Stimulated activated CD4-positive, alpha-beta T cell treated with anti-CD3 and anti-CD28 coated beads, Interleukin-1b, Interleukin-23, amount 100 ng/mL, for 1 hour (primary cell): ENCODE measurements at places on chromosomes 1 and 21.

DNA sequence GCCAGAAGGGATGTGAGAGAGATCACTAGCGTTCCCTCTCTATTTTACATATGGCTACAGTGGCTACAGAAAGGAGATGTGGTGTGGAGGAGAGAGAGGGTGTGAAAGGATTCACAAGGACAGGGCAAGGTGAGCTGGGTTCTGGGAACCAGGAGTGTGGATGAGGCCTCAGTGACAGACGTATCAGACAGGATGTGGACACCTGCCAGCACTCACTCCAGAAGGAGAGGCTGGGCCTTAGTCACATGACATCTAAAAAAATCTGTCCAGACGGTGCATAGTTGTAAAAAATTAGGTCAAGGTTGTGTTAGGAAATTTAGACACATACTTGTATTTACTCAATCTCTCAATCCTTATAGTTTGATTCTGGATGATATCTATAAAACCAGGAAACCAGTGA is 10.6 kb downstream of the TRIM67 start:
- DNase-seq: no peak

DNA sequence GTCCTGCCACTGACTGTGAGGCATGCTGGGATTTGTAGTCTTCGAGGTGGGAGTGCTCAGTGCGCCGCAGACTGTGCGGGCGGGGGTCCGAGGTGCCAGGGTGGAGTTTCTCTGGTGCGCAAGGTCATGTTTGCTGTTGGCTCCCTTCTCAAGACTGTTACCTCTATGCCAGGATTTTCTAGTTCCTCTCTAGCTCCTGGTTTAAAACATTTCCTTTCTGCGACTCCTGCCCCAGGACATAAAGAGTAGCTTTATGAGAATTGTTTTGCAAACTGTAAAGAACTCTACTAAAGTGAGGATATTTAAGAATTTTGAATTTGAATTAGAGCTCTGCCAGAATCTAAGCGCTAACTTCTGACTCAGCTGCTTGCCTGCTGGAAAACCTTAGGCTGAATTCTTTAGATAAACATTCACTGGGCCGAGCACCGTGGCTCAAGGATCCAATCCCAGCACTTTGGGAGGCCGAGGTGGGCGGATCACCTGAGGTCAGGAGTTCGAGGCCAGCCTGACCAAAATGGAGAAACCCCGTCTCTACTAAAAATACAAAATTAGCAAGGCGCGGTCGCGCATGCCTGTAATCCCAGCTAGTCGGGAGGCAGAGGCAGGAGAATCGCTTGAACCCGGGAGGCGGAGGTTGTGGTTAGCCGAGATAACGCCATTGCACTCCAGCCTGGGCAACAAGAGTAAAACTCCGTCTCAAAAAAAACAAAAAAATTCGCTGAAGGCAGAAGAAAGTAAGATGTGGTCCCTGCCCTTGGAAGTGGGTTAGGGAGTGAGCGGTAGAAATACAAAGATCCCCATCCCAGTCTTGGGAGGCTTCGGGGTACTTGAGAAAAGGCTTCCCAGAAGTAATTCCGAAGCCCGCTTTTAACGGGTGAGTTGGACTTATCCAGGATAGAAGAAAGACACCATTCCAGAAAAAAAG is 992 bp upstream of the USP48 start:
- no peak for DNase-seq

GRCh38 chr1:3402258-3403010 is 52.0 kb upstream of the ARHGEF16 start:
- DNase-seq: no peak

GRCh38 chr1:51574796-51575195 is 42.1 kb upstream of the OSBPL9 start:
- DNase-seq: no peak

DNA sequence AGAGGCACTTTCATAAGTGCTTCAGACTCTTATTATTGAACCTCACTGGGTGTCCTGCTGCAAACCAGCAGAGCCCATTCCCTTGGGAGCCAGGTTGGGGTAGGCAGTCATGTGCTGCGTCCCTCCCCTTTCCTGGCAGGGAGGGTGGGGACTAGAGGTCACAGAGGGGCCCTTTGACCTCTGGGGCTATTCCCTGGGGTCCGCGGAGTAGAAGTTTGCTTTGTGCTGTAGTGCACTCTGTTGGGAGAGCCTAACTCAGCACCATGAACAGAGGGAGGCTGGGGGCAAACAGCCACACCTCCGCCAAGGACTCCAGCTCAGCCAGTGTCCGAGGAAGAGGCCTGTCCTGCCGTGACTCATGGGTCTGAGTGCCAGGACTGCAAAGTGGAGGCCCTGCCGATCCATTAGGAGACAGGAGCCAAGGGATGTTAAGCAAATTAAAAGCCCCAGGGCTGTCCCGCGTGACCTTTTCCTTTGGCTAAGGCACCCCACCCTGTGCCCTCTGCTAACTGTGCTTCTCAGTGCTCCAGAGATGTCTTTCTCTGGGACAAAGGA is 3.0 kb upstream of the IGSF21 start:
- DNase-seq: no peak

DNA sequence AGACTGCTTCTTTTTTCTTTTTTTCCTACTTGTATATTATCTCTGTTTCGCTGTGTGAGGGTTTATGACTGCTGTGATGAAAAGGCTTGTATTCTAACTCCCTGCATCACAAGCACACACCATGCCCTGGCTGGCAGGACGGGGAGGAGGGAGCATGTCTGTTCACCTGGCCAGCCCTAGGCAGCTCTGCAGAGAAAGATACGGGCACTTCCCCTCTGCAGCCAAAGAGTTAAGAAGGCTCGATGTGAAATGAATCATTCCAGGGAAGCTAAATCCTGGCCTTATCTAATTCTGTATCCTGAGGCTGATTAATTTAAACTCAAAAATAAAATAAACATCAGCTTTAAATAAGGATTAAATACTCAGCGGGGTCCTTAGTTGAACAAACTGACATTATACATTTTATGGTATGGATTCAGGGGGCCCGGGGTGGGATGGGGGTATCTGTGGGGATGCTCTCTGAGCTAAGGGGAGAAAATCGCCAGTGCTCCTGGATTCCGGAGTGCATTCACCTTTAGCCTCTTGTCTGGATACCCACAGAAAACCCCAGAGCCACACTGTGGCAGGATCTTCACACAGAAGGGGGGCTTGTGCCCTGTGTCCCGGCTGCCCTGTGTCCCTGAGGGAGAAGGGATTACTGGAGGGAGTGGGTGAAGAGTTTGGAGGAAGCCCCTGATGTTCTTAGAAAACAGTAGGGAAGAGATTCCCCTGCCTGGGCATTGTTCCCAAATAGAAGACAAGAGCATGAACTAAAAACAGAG is 321.5 kb downstream of the NPHP4 start:
- no peak for DNase-seq

- no peak for DNase-seq
Observed at GRCh38 chr1:39484564-39484963, 6.9 kb upstream of the BMP8A start.

DNA sequence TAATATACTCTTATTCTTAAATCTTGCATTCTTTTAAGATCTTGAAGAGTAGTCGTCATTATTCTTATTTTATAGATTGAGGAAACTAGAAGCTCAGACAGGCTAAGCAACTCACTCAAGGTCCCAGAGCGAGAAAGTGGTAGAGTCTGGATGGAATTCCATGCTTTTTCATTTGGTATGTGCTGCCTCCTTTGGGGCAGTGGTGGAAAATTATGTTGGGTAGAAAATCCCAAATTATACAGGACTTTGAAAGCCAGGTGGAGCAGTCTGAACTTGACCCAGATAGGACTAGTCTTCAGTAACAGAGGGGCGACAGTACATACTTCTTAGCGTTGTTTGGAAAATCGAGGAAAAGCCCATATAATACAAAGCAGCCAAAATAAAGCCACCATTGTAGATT is 205.6 kb downstream of the ATG4C start:
- no peak for DNase-seq

- no peak for DNase-seq
Observed at GRCh38 chr1:168972887-168973286, 133.6 kb upstream of the ATP1B1 start.

GRCh38 chr1:71166178-71167173 is 85.6 kb upstream of the ZRANB2 start:
- no peak for DNase-seq

GRCh38 chr1:114510274-114511031 is 550 bp downstream of the TRIM33 start:
- no peak for DNase-seq

- no peak for DNase-seq
Observed at GRCh38 chr1:192401825-192402224, 85.0 kb downstream of the RGS21 start.

GRCh38 chr1:212515329-212515760 is 82.6 kb downstream of the NENF start:
- no peak for DNase-seq

- DNase-seq: no peak
Observed at GRCh38 chr1:33902486-33903209, 38.8 kb downstream of the HMGB4 start.

DNA sequence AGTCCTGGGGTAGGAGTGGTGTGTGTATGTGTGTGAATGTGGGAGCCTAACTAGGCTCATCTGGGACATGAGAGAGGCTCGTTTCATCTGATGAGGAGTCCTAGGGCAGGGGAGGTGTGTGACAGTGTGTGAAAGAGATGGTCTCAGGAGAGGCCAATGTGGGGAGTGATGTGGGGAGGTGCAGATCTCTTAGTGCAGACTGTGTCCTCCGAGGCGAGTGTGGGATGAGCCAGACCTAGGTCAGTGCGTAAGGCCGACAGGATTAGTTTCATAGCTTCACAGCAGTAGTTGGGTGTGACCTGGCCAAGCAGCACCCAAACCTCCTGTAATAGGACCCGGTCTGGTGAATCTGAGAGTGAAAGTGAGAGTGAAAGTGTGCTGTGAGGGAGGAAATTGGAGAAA is 94.7 kb downstream of the LIPI start:
- no peak for DNase-seq

- no peak for DNase-seq
Observed at GRCh38 chr1:219185486-219186117, 11.9 kb downstream of the LYPLAL1 start.

DNA sequence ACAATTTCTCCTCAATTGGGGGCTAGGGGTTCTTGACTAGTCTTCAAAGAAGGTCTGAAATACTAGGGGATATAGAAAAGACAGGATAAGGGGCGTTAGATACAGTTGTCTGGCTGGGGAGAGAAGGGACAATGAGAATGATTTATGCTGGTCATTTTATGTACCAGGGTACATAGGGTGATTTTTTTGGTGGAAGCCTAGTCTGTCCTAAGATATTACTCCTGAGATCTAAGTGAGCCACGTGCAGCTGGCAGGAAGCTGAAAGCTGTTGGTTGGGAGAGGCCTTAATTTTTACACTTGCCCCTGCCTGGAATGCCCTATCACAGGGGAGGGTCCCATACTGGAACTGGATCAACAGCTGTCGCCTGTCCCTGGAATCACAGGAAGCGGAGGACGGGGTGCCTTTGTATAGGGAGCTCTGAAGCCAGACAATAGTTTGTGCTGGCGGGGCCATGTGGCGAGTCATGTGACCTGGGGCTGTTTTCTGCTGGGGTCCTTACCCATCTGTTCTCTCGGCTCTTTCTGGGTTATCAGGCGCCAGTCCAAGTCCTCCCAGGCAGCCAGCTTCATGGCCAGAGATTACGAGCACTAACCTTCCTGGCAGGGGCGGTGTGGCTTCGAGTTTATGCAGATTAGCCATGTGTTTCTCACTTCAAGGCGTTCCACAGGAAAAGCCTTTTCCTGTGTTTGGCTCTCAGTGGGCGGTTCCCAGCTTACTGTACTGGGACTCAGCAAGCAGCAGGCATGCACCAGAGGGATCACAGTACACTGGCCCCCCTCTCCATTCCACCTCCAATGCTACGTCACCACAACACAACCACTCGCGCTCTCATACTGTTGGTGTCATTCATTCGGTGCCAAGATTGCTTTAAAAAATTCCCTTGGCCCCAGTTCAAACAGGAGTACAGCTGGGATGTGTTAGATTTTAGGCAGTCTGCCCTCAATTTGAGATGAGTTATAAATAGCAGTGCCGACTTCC is 27.5 kb downstream of the ARID1A start:
- no peak for DNase-seq

DNA sequence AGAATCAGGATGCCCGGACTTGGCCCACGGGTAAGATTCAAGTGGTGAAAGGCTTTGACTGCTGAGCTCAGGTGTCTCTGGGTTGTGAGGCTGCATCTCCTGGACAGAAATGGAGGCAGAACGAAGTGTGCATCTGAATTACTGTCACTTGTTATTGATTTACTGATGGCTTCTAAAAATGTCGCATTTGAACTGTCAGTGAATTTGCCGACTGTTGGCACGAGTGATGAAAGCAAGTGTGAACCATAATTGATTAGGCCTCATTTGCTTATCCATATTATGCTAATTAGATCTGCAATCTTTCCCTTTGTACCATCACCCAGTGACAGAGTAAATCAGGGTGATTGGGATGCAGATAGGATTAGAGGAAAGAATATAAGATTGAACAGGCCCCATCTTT is 252.4 kb downstream of the NUF2 start:
- DNase-seq: no peak

DNA sequence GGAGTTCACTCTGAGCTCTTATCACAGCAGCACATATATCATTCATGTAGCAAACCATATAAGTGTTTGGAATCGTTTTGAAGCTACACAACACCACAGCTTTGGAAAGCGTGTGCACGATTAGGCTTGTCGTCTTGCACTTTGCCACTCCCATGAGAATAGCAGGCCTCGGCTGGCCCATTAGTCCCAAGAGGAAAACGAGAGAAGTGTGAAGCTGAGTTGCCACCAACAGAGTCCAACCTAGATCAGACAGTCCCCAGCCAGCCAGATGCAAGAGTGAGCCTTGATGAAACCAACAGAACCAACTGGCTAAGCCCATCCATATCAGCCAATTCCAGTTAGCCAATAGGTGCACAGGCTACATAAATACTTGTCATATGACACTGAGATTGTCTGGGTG is 238.4 kb downstream of the C1orf94 start:
- DNase-seq: no peak

DNA sequence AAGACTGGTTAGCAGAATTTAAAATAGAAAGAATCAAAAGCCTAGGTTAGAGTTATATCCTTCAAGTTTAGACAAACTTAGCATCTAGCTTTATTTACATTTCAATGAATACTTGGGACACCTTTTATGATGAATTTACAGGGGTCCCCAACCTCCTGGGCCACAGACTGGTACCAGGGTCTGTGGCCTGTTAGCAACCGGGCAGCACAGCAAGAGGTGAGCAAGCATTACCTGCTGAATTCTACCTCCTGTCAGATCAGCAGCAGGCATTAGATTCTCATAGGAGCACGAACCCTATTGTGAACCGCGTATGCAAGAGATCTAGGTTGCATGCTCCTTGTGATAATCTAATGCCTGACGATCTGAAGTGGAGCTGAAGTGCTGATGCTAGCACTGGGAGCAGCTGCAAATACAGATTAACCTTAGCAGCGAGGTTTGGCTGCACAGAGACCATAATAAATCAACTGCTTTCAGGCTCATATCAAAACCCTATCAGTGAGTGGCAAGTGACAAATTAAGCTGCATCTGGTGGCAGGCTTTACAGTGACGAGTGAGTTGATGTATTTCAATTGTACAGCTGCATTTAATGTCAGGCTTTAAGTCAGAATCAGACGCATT is 82.0 kb downstream of the UCHL5 start:
- DNase-seq: no peak

DNA sequence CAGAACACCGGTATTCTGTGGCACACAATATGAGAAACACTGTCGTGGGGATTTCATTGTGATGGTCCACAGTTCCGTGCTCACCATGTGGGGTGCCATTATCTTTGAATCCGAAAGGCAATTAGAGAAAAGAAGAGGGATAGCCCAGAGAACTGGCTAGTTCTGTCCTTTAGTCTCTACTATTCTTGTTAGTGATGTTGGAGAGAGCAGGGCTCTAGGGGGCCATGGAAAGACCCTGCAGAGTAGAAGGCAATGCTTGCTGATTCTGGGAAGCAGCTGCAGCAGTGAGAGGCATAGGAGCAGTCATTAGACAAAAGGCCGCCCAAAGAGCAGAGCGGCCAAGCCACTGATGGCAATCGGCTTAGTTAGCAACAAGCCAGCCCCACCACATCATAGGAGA is 146.3 kb downstream of the TSEN15 start:
- DNase-seq: no peak
